ENCODE measurements at places on chromosomes 3 and 15.
A peak's percentile ranks its signal among the peaks of the same experiment; 100 is the strongest.

DNA sequence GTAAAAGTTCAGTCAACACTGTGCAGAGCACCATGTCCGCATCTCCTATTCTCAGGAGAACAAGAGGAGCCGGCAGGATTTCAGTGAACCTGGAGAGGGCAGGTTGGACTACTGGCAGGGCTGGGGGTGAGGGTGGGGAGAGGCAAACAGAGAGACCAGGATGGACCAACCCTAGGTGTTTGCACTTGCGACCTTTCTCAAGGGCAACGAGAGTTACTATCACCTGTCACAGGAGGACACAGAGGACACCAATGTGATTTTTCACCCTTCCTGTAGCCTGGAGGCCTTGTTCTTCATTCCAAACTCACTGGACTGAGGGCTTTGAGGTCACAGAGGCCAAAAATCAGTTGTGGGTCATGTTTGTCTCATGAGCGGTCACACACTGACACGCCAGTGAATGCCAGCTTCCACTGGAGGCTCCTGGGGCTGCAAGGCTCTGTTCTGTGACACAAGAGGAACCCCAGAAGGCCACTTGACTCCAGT lies 89.5 kb downstream of the CPN2 start:
- no peak for DNase-seq

DNA sequence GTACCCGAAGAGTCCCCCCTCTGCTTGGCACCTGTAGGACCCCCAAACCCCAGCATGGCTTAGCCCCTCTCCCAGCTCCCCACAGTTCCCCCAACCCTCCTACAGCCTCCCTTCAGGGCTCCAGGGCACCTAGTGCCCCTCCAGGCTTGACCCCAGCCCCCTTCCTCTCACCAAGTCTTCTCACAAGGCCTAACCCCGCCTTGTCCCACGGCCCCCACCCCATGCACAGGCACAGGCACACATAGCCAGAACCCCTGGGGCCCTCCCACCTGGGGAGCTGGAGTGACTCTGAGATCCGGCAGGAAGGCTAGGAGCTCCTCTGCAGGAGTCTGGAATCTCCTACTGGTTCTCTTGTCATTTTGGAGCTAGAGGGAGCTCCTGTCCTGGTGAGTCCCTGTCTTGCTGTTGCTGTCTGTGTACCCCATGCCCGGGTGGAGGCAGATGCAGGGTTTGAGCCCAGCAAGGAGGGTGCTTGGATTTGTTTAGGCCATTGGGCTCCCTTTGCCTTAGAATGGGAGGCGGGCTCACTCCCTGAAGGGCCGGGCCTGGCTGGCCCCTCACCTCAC lies 39.6 kb downstream of the KLF13 start:
- DNase-seq: no peak

- no peak for DNase-seq
Measured at GRCh38 chr3:150006794-150007193, 36.1 kb upstream of the PFN2 start.

GRCh38 chr15:58473724-58474123 lies 41.9 kb downstream of the LIPC start:
- DNase-seq: no peak

DNA sequence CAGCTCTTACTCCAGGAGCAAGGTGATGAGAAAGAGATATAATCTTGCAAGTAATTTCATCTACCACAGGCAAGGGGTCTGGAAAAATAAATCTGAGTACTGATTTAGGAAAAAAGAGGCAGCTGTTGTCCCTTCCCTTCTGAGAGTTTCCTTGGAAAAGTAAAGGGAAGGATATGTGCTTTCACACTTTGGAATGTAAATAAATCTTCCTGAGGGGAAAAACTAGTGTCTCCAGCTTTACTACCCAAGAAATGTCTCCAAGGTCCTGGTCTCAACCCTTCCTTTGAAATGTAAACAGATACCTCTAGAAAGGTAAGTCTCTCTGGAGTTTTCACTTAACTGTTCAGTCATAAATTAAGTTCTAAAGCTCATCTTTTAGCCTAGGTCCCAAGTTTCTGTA lies 102.6 kb downstream of the DPH6 start:
- DNase-seq: no peak

GRCh38 chr15:85757073-85757938 lies 37.4 kb downstream of the KLHL25 start:
- no peak for DNase-seq

DNA sequence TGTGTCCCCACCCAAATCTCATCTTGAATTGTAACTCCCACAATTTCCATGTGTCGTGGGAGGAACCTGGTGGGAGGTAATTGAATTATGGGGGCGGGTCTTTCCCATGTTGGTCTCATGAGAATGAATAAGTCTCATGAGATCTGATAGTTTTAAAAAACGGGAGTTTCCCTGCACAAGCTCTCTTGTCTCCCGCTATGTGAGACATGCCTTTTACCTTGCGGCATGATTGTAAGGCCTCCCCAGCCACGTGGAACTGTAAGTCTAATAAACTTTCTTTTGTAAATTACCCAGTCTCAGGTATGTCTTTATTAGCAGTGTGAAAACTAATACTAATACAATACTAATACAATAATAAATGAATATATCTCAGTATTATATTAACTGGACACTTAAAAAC lies 9.9 kb upstream of the YEATS2 start:
- no peak for DNase-seq

- no peak for DNase-seq
Measured at GRCh38 chr3:108804966-108805365, 17.6 kb upstream of the TRAT1 start.

DNA sequence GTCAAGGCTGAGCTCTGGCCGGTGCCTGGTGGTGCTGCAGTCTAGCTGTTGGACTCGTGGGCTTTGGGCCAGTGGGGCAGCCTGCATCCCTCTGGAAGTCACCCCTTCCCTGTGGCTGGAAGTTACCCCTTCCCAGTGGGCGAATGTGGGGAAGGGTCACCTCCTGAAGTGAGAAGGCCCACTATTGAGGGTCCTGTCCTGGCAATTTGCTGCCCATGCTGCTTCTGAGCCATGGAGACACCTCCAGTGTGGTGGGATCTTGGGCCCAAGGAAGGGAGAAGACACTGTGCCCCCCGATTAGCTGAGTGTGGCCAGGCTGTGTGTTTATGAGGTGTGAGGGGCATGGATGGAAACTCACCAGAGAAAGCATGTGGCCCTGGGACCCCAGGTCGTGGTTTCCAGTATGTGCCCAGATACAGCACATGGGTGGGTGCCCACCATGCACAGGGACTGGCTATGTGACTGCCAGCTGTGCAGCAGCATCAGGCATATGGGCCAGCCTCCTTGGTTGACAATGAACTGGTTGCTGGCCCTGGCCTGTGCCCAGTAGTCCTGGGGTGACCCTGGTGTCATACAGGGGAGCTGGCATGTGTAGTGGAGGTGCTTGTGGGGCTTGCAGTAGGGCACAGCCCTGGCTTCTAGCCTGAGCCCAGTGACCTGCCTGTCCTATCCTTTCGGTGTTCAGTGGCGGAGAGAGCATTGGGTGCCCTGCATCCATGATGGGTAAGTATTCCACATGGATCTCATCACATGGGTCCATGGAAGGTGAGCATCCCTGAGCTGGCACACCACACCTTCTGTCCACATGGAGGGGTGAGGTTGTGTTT lies 221.2 kb downstream of the SNRPN start:
- DNase-seq: no peak

DNA sequence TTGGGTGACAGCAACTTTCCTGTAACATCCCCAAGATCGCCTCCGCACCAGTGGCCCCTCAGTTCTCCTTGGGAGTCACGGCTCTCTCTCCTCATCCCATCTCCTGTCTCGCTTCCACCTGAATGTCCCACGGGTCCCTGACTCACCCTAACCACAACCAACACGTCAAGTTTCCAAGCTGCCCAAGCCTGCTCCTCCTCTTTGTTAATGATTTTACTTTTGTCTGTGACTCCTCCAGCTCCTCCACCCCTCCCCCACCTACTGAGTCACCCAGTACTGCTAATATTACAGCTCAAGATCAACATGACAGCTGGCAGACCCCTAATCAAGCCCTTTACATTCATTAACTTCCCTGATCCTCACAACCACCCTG lies 39.3 kb downstream of the BDH1 start:
- no peak for DNase-seq

DNA sequence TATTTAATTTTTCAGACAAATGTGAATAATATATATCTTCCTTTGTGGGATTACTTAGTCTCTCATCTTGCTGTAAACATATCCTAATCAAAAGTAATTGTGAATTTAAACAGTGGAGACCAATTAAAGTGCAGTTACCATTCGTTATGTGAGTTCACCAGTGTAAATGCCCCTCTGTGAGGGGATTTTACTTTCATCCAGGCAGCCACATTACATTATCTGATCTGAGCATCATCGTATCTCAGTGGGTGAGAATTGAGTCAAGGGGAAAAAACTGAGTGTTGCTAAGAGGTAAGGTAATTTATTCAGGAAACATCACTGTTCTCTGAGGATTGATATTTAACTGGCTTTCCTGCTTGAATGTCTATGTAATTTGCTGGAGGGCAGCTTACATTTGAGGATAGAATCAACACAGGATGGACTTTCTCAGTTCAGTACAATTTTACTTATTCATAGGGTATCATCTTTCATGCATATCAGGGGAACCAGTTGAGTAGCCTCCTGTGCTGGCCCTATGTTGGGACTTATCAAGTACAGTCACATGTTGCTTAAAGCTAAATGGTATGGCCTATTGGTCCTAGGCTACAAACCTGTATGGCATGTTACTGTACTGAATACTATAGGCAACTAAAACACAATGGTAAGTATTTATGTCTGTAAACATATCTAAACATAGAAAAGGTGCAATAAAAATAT lies 219.7 kb downstream of the CD47 start:
- DNase-seq: no peak

DNA sequence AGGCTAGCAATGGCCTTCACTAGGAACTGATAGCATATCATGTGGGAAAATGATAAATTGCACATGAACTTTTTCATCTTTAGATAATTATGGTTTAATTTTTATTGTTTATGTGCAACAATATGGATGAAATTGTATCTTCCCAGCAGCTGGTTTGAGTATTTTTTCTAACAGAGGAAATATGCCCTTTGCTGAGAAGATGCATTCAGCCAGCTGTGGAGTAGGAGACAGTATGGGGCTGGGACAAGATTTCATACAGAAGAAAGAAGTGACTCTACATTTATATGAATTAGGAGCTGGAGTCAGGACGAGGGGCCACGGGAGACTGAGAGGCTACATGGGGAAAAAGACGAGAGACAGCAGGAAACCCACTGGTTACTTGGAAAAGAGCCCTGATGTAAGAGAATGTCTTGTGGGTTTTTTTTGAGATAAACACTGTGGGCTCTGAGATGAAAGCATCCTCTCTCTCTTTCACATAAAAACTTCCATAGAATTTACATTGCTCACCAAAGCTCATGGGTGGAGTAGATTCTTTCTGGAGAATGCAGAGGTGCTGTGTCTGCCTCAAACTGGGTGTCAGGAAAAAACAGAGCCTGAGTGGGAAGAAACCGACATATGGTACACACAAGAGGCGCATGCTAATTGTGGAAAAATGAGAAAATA lies 115.2 kb upstream of the PDZRN3 start:
- no peak for DNase-seq

DNA sequence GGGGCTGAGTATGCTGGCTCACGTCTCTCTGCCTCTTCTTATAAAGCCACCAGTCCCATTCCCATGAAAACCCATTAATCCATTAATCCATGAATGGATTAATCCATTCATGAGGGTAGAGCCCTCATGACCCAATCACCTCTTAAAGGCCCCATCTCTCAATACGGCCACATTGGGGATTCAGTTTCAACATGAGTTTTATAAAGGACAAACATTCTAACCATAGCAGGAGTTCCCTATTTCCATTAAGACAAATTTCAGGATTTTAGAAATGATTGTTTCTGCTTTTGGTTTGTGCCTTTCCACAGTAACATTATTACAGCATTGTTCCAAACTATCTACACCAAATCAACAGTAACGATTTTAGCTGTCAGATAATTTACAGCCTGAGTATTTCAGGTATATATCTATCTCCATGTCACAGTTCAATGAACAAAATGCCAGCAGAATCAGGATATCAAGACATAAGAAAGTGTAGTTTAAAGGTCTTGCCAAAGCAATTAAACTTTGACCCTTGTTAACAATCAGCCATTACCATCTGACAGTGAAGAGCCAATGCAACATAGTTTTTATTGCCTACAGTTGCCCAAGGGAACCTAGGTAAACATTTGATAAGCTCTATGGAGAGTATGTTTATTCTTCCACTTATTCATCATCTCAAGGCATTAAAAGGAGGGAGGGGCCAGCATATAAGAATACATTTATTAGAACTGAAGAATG lies 3.8 kb downstream of the TSPAN3 start:
- no peak for DNase-seq

DNA sequence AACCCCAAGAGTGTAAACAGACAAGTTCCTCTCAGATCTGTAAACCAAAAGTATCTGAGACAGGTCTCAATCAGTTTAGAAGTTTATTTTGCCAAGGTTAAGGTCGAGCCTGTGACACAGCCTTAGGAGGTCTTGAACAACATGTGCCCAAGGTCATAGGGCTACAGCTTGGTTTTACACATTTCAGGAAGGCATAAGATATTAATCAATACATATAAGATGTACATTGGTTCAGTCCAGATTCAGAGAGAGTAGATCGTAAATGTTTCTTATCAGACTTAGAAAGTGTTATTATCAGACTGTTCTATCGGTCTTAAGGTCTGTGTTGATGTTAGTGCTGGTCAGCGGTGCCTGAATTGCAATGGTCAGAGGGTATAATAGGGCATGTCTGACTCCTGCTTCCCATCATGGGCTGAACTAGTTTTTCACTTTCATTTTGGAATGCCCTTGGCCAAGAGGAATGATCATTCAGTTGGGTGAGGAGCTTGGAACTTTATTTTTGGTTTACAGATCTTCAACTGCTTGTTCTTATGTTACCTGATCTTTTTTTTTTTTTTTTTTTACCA lies 27.0 kb upstream of the MFGE8 start:
- no peak for DNase-seq

DNA sequence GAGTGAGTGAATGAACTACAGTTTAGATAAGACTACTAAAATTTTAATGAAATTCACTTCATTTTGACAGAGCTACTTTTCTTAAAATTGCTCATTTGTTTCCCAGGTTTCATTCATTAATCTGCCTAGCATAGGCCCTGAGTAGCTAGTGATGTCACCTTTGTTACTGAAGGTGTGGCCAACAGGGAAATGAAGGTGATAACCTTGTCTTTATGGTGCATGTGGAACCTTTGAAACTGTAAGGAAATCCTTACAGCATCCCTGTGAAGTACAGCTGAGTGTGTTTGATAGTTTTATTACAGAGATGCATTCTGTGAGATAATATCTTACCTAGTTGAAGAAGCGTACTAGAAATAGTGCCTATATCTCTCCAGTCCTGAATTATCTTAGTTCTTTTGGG lies 112.9 kb downstream of the AKAP13 start:
- DNase-seq: no peak

GRCh38 chr15:57296473-57297162 lies 79.7 kb upstream of the CGNL1 start:
- no peak for DNase-seq

GRCh38 chr3:64852738-64853137 lies 164.9 kb upstream of the ADAMTS9 start:
- no peak for DNase-seq

DNA sequence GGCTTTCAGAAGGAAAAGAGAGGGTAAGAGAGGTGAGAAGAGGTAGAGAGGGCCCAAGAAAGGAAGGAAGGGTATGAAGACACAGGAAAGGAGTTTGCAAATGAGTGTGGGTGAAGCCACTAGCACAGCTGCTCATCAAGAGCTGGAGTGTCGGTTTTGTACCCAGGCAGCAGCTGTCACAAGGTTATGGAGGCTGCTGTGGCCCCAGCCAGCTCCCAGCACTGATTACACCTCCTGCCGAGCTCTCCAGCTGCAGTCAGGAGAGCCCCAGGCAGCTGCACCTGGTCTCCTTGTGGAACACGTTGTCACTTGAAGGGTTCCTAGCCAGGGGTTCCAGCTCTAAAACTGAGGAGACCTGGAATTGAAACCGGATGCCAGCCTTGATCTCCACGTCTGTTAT lies 60.4 kb upstream of the CHD2 start:
- DNase-seq: peak; percentile 89
